ENCODE measurements at places on chromosomes 4 and X.

GRCh38 chr4:26104056-26104685, 190.2 kb downstream of the SMIM20 start:
- no peak for DNase-seq

DNA sequence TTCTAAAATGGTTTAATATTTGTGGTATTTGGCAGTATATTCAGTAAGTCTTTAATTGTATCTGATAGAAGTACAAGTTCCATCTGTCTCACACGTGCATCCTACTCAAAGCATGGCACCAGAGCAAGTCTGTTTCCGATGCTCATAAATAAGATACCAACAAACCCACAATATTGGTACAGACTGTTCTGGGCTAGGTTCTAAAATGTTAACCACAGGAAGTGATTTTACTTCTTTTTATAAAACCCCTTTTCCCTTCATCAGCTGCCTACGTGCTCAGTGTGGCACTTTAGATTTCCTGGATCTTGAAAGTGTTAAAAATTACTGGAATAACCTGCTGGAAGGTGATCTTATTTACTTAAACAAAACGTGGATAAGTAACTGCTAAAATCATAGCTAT, 165.1 kb downstream of the CFAP299 start:
- DNase-seq, result no peak

DNA sequence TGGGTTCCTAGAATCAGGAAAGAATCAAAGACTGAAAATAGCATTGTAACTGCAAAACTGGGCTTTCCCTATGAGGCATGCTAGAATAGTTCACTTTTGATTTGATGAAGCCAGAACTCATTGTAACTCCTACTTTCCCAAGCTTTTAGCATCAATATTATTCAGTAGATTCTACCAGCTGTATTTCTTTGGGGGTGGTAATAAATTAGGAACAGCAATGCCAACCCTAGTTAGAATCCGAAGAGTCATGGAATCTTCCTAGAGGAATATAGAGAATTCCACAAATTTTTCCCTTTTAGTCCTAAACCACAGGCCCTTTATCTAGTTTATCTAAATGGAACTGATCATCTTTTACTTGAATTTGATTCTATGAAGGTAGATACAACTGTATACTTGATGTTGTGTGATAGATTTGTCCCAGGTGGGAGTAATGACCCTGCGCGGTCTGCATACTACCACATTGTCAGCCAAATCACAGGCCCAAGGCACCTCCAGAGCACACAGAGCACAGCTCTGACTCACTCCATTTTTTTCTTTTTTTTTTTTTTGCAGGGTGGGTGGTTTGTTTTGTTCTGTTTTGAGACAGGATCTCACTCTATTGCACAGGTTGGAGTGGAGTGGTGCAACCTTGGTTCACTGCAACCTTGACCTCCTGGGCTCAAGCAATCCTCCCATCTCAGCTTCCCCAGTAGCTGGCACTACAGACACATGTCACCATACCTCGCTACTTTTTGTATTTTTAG, 66.6 kb downstream of the EDNRA start:
- DNase-seq, result peak; percentile 63

DNA sequence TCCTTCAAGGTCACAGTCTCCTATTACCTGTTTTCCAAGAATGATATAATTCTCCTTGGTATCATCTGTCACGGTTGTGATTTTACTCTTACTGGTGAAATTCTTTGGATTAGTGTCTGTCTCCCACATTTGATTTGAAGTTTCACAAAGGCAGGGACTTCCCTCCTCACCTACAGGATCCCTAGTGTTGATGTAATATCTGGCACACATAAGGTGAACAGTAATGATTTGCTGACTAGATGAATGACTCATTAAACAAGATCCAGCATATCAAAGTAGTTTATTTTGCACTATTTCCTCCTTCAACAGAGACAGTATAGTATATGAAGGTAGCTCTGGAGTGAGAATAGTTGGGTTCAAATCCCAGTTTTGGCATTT, 135.3 kb upstream of the IL1RAPL2 start:
- DNase-seq, result no peak

DNA sequence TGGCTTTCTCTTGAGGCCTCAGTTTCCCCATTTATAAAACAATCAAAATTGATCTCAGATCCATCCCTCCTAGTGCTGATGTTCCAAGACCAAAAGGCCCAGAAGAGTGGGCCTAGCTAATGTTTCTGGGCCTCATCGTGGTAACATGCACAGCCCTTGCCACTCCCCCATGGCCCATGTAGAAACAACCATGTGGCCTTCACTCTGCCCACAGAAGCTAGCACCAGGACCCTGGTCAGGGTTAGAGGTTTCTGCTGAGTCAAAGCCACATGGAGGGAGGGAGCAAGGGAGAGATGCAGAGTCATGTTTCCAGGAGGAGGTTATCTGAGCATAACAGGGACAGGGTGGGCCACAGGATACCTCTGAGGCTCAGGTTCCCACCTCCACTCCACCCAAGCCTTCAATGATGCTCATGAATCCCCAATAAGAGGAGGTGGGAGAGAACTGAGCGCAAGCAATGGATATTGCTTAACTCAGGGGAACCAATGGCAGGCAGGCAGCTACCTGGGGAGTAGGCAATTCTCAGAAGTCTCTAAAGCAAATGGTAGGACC, 16.9 kb downstream of the OTUD5 start:
- no peak for DNase-seq

DNA sequence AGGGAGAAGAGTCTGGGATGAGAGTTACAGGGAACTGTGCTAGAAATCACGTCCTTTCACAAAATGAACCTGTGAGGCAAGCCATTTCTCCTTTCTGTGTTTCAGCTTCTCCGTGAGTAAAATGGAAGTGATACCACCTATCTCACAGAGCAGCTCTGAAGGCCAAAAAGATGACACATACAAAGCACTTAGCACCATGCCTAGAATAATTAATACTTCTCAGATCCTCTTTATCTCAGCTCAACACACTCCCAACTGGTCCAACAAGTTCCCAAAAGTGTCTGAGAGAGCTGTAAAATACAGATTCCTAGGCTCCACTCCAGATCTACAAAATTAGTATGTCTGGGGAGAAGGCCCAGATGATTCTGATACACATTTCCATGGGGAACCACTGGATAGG, 38.3 kb downstream of the LHFPL1 start:
- no peak for DNase-seq

DNA sequence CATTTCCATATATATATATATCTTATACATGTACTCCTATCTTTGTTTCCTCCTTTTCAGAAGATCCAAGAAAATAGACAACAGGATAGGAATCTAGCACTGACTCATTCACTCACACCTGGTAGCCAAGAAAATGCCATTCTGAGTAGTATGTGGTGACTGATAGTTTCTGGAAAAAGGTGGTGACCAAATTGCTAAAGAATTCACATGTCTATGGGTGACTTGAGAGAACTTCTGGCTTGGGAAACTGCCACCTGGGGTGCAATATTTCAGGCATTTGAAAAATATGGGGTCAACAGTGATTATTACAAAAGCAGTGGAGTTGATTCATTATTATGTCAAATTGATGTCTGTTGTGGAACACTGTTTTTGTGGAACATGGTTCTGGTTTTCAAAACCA, 605.1 kb downstream of the PCDH18 start:
- peak; percentile 77 for DNase-seq

Measured in fibroblast of skin of abdomen (primary cell).